ENCODE measurements at places on chromosomes 4 and X.
A peak's percentile ranks its signal among the peaks of the same experiment; 100 is the strongest.

DNA sequence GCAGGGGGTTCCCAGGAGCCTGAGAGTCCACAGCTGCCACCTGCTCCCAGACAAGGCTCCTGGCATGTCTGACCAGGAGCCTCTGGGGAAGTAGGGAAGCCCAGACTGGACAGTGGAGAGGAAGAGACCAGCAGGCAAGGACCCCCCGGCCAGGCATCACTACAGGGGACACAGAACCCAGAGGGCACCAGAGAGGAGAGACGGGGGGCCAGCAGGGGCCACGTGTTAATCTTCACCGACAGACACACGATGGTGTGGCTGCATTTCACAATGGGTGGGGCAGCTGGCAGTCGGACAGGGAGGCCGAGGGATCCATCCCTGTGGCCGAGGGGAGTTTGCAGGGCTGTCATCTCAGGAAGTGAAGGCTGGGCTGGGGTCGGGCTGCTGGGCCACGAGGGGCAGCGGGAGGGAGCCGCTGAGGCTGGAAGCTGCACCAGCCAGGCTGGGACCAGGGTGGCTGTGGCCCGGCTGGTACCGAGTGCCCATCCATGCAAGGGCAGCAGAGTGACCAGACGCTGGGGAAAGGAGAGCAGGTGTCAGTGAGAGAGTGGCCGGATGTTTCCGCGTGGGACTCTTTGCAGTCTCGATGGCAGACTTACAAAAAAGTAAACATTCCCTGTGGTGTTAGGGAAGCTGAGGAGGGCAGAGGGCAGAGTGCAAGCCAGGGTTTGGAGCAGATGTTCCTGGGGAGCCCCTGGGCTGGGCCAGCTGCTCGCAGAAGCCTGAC lies 4.7 kb downstream of the PDE6B start:
- DNase-seq: no peak

DNA sequence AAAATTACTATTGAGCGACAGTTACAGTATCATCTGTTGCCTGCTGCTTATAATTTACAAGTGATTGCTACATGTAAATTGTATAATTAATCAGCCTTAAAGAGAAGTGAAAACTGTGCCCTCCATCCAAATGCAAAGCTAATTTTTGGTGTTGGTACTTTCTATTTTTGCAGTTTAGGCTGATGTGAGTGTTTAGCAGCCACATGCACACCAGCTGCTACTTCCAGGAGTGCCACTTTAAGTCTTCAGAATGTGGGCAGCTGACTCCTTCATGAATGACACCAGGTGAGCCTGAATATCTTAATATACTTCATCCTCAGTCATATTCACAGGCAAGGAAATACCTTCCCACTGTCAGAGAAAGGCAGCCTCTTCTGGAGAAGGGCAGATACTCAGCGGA lies 149.8 kb upstream of the RASGEF1B start:
- no peak for DNase-seq

- no peak for DNase-seq
Measured at GRCh38 chr4:10730590-10730989, 46.0 kb upstream of the CLNK start.

DNA sequence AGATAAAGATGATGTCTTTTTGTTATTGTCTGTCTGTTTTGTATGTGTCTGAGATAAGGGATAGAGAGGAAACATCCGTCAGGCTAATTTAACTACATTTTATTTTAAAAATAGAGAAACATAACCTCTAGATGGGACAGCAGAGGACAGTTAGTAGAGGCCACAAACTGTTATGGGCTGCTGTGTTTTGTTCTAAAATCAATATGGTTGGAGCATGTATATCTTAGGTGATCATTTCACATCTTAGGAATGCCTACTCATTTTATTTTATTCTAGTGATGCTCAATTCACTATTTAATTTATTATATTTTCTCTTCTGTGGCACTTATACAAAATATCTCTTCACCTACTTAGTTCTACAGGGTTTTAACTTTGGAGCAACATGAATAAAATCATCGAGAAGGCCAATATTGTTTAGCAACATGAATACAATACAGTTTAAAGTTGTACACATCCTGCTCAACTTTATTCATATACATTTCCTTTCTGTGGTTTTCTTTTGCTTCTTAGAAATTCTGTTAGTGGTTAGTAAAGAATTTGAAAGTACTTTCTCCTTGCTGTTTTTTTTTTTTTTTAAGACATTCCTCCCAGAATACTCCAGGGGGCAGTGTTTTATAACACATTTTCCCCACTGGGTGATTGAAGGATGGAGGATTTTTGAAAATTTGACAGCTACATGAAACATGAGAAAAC lies 392.9 kb downstream of the UNC5C start:
- no peak for DNase-seq

DNA sequence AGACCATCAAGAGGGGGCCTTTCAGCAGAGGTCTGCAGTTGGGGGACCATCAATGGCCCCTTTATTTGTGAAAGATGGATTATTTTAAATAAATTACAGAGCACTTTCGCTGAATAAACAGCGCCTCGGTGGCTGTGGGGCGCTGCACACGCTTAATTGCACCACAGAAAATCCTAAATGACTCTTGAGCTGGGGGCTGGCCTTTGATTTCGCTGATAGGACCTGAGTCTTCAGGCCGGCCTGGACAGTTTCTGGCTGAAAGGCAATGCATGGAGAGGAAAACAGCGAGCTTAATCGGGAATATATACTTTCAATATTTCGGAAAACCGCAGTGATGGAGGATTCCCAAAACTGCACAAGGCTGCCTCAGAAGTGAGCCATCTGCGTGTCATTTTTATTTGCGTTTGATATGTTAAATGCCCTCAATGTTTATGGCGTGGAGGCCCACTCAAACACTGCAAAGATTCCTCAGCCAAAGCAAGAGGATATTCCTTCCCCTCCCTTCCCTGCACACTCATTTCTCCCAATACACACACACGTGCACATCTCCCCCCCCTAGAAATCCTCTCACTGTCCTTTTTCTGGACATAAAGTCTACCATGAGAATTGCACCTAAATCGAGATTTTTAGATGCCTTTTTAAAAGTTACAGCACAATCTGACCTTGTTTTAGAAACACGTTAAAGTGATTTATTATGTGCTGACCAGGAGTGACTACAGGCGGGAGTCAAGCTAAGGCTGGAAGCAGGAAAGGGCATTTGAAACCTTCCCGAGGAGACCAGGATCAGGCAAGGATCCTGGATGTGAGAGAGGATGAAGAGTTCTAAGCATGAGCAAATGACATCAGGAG lies 340.7 kb downstream of the RAB28 start:
- DNase-seq: no peak

- no peak for DNase-seq
Measured at GRCh38 chr4:3715855-3716630, 50.1 kb upstream of the ADRA2C start.

- peak; percentile 92 for DNase-seq
Measured at GRCh38 chr4:139453041-139453370, 915 bp upstream of the RAB33B start.

DNA sequence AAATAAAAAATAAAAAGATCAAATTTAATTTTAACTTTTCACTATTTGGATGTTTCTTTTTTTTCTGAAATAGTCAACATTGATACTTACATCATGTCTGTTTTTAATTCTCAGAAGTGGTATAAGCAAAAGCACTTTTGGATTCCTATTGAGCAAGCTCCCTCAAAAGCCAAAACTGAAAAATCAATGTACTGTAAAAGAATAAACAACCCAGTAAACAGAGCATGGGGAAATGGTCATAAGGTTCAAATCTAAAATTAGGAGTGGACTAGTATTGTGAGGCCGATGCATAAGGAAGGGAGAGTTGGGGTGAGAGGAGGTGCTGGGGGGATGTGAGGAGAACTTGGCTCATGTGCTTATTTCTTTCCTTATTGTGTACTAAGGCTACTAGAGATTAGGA lies 37.9 kb downstream of the NUDT6 start:
- no peak for DNase-seq

DNA sequence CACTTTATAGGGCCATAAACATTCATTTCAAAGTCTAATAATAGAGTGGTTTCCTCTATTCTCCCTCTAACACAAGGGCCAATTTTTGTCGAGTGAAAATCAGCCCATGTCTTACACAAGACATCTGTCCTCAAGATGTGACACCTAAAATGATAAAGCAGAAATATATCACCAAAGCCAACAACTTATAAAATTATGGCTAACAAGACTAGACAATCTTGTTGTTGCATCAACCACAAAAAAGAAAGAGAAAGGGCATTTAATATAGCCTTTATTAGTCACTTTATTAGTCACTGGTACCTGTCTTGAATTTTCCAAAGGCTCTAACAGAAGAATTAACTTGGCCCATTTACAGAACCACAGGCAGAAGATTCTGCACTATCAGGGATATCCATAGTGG lies 161.6 kb downstream of the SMIM20 start:
- DNase-seq: no peak

DNA sequence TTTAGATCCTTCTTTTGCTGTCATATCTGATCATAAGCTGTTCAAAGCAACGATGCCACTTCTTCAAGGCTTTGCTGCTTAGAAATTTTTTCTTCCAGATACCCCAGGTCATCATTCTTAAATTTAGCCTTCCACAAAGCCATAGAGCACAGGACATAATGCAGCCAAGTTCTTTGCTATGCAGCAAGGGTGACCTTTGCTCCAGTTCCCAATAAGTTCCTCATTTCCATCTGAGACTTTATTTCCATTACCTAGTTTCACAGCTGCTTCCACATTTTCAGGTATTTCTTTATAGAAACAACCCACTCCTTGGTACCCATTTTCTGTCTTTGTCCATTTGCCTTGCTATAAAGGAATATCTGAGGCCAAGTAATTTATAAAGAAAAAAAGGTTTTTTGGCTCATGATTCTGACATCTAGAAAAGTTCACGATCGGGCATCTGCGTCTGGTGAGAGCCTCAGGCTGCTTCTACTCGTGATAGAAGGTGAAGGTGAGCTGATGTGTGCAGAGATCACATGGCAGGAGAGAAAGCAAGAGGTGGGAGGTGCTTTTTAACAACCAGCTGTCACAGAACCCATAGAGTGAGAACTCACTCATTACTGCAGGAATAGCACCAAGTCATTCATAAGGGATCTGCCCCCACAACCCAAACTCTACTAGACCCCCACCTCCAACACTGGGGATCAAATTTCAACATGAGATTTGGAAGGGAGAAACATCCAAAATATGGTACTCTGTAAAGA lies 11.8 kb upstream of the TASL start:
- DNase-seq: no peak

GRCh38 chrX:8849945-8850344 lies 48.8 kb upstream of the FAM9A start:
- DNase-seq: no peak

GRCh38 chrX:110120025-110120424 lies 117.1 kb downstream of the TMEM164 start:
- DNase-seq: no peak

- peak; percentile 66 for DNase-seq
Measured at GRCh38 chrX:150569155-150569477, 695 bp downstream of the MTM1 start.

GRCh38 chrX:154546354-154547244 lies at the start of gene G6PD:
Gene G6PD, minus strand, starts transcription at chrX:154546846. Its CDS starts 691 bp downstream, at chrX:154546155.
- DNase-seq: peak; percentile 90

DNA sequence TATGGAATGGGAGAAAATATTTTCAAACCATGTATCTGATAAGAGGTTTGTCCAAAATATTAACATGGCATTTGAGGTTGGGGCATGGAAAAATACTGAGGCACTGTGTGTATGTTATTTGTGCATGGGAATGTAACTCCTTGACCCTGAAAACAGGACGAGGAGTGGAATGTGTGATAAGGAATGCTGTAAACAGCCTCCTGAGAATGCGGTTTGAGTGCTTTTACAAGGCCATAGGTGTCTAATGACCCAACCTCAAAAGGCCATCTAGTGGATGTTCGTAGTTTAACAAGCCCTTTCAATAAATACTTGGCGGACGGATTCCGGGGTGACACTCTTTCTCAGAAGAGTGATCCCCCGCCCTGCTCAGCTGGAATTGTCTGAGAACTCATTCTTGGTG lies 162.9 kb upstream of the USP9X start:
- DNase-seq: no peak

GRCh38 chr4:136750897-136751296 lies 781.4 kb downstream of the PCDH18 start:
- DNase-seq: no peak

- DNase-seq: no peak
Measured at GRCh38 chrX:133709501-133709900, 275.9 kb downstream of the GPC3 start.

DNA sequence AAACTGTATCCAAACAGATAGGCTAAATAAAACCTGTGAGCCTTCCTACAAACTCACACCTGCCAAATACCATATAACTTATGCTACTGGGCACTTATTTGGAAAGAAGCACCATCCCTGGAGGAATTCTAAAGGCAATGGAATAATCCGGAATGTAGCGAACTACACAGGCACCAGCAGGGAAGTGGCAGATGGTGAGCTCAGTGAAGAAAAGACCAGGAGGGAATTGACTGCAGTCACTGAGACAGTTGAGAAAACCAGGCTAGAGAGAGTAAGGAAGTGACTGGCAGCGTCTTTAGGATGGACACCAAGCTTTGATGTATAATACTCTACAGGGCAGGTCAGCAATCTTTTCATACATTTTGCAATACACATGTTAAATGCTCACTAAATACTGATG lies 16.3 kb downstream of the NDNF start:
- no peak for DNase-seq

- no peak for DNase-seq
Measured at GRCh38 chr4:141565379-141566089, 70.8 kb upstream of the IL15 start.

- DNase-seq: no peak
Measured at GRCh38 chr4:170229006-170229405, 139.2 kb upstream of the AADAT start.

GRCh38 chr4:95018785-95019184 lies 261.0 kb downstream of the BMPR1B start:
- no peak for DNase-seq

- DNase-seq: no peak
Measured at GRCh38 chr4:54231419-54231767, 2.3 kb downstream of the PDGFRA start.

DNA sequence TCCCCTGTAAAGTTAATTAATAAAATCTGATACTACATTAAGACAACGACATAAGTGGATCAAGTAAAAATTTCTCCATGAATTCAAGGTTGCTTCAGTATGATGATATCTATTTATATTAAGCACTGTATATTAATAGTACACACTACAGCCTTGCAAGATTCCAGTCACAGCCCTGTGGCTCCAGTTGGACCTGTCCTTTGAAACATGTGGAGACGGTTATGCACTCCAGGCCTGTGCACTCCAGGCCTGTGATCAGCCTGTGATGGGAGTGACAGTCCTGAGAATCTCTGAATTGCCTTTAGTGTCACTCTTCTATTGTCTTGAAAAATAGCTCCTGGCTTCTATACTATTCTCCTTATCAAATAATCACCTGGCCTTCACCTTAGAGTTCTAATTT lies 981.1 kb upstream of the AGA start:
- DNase-seq: no peak

DNA sequence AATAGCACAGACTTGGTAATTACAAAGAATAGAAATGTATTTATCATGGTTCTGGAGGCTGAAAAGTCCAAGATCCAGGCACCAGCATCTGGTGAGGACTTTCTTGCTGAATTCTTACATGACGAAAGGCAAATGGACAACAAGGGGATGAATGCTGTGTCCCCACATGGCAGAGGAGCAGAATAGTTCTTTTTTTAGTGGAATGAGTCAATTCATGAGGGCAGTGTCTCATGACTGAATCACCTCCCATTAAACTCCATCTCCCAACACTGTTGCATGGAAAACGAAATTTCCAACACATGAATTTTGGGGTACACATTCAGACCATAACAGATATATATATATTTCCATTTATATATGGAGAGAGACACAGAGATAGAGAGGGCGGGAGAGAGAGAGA lies 628.3 kb downstream of the TRIML1 start:
- no peak for DNase-seq

- no peak for DNase-seq
Measured at GRCh38 chr4:40280586-40280985, 54.5 kb upstream of the CHRNA9 start.

- DNase-seq: no peak
Measured at GRCh38 chrX:112081781-112082652, 559 bp downstream of the TRPC5 start.
